Stimulated activated CD4-positive, alpha-beta T cell treated with anti-CD3 and anti-CD28 coated beads, Interleukin-1b, Interleukin-23, amount 100 ng/mL, for 48 hours (primary cell): ENCODE measurements at places on chromosomes 5 and 9.

DNA sequence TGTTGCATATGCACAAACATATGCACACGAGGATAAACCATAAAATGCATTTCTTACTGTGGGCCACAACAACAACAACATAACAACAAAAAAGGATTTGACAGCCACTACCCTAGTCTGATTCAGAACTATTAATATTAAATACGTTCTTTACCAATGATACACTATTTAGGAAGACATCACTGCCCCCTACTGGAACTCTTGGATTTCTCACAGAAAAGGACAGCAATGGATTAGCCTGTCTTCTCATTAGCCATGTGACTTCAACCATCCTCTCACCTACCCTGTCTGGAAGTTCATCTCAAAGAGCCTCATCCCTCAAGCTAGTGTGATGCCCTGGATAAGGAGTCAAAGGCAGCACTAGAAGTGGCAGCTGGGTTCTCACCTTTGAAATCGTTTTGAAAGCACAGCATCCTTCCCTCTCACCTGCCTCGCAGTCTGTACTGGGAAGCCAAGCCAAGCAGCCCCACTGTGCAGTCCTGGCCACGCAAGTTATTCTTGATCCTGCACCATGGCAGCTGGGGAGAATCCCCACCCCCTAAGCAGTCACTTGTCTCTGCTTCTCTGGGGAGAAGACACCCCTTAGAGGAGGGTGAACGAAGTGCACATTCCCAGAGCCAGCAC lies 64.6 kb downstream of the SH3TC2 start:
- DNase-seq: no peak

DNA sequence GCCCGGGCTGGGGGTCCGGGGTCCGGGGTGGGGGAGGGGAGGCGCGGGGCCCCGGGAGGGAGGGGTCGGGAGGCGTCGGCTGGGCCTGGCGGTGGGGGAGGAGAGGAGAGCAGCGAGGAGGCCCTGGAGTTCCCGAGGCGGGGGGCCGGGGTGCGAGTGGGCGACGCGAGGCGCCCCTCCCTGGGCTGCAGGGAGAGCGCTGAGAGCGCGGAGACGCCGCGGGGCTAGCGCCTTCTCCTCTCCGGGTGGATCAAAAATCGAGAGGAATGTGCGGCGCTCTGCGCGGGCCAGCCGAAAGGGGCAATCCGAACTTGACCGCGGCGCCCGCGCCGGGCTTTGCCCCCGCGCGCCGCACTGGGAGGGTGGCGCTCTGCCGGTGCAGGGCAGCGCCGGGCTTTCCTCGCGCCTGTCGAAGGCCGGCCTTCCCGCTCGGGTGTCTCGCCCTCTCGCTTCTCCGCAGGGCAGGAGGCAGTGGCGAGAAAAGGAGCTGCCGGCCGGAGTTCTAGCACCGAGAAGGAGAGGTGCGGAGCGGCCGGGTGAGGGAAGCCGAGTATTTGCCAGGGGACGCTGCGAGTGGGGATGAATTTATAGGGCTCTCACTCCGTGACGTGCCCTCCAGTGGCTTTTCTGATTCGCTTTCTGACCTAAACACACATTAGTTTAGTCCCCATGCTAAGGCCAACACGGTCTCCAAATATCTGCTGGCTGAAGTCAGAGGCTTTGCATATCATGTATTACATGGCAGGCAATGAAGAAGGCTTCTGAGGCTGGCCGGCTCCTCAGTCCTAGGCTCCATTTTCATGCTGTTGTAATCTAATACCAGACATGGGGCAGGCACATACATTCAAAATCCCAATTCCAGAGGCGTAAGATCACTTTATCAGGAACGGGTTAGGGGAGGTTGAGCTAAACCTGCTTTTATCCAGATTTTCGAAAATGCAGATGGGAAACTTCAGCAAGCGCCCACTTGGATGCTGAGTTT lies 503 bp upstream of the GDNF start:
- no peak for DNase-seq

DNA sequence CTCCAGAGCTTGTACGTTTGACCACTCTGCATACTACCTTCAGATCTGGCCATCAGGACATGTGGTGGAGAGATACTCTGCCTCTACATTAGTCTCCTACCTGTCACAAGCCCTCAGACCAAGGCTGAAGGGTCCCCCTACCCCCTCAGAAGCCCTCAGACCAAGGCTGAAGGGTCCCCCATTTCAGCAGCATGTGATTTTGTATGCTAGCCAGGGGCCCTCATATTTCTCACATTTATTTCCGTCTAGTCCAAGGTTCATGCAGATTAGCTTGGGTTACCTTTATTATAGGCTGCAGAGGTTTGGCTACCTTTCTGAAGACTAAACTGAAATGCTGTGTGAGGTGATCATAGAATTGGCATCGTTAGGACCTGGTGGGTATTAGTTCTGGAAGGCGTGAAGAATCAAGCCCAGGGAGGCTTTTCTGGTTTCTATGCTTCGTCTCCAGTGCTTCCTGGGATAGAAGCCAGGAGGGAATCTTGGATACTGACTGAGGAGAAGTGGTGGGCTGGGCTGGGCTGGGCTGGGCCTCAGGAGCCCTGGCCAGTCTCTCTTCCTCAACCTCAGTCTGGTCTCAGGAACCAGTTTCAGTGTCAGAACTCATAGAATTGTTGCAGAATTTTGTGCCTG lies 2.8 kb downstream of the SMIM32 start:
- no peak for DNase-seq

DNA sequence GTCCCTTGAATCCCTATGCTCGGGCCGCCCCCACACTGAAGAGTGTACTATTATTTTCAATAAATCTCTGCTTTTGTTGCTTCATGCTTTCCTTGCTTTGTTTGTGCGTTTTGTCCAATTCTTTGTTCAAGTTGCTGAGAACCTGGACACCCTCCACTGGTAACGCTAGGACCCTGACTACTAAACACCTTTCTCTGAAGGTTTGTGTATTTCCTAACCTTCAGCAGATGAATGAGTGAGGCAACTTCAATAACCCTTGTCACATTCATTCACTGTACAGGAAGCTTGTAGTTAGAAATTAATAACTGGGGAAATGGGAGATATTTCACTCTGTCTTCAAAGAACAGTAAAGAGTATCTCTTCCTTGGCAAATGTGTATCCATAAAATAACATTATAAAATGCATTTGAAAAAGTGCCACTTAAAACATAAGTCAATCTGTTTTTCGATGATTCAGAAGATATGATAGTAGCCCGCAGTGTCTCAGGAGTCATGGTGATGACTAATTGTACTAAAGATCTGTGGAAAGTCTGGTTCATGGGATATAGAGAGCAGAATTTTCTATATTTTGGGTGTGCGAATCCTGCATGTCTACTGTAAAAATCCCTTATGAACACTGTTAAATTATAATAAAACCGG lies 43.2 kb upstream of the ANKH start:
- DNase-seq: no peak

DNA sequence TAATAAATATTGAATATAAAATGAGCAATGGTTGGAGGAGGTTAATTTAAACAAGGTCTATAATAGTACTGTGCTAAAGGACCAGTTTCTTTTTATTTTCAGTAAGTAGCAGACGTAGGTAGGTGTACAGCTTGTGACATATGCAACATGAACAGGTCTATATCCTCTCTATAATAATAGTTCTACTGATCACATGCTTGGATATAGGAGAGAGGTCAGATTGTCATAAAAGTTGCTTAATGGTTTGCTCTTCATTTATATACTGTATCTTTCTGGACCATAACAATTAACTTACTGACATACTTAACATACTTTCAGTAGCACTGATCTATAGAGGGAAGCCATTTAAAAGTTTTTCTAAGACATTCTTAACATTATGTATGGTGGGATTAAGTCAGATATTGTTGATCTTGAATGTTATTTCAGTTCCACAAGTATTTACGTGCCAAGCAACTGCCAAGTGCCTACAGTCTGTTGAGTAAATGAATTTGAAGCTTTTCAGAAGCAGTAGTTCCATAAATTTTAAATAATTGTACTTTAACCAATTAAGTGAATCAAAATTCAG lies 68.0 kb downstream of the DENND4C start:
- DNase-seq: no peak

GRCh38 chr5:175683231-175683630 lies 25.4 kb downstream of the HRH2 start:
- DNase-seq: no peak

GRCh38 chr5:44900273-44900954 lies 91.7 kb downstream of the MRPS30 start:
- DNase-seq: no peak

DNA sequence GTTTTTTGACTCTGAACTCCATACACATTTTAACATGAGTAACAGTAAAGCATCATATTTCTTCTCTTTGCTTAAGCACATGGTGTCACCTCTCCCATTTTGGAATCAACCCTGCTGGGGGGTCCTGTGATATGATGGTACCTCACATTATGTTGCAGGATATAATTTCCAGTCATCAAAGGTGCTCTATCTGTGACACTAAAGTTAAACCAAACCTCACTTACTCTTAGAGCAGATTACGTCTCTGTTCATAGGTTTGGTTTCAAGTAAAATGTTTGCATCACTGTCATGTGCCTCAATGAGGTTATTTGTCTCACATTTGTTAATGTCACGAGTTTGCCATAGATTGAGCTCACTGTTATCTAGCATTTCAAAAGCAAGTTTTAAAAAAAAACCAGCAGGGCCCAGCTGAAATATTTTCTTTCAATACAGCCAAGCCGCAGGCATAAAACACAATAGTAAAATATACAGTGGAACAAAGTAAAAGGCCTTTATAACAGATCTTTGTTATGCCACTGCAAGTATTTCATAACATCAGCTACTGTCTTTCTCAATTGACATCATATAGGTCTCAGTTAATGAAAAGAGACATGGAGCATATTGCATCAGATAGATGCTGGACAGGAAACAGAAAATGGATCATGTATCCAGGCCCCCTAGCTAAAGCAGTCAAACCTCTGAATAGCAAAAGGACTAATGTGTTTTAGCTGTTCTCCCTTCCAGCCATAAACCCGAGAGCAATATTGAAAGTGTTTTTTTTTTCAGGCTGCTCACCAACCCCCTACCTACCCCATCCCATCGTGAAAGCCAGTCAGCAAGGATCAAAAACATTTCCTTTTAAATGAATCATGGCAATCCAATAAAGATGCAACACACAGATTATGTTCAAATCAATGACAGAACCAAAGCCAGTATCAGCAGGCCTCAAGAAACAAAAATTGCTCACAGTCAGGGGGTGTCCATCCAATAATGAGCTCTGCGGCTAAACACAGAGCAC lies 182.1 kb upstream of the ITGA1 start:
- no peak for DNase-seq

DNA sequence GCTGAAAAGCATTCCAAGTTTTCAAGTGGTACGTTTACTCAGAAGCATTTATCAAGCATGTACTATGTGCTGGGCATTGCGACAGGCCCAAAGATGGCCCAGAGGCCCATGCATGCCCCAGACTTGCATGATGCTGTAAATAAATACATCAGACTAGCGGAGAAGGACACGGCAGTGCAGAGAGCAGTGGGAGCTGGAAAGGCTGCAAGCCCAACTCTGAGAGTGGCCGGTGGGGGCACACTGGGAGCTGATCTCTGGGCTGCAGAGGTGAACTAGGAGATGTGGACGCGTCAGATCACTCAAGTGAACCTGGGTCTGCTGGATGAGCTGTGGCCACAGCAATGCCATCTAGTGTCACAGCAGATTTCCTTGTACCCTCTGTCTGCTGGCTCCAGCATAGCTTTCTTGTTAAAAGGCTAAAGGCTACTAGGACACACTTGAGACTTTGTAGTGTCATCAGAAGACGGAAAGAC lies 246.9 kb downstream of the FANCC start:
- no peak for DNase-seq
